ENCODE measurements at places on chromosomes 7 and 10.

- no peak for DNase-seq
Observed at GRCh38 chr7:55396233-55396785, 31.2 kb downstream of the LANCL2 start.

DNA sequence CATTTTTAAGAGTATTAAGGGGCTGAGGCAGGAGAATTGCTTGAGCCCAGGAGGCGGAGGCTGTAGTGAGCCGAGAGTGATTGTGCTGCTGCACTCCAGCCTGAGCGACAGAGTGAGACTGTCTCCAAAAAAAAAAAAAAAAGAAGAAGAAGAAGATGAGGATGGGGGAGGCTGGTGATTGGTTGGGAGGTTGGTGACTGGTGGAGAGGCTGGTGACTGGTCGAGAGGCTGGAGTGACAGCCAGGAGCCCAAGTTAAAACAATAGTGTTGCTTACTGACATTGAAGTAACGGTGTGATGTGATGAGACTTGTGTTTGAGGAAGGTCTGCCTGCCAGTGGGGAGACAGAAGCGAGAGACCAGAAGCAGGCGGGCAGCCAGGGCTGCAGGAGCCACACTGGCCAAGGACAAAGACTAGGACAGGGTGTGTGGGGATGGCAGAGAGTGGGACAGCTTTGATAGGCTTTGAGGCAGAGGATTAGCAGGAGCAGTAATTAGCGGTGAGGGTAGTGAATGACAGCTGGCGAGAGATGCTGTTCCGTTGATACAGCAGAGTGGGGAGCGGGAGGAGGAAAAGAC, 4.9 kb downstream of the SRRT start:
- no peak for DNase-seq

DNA sequence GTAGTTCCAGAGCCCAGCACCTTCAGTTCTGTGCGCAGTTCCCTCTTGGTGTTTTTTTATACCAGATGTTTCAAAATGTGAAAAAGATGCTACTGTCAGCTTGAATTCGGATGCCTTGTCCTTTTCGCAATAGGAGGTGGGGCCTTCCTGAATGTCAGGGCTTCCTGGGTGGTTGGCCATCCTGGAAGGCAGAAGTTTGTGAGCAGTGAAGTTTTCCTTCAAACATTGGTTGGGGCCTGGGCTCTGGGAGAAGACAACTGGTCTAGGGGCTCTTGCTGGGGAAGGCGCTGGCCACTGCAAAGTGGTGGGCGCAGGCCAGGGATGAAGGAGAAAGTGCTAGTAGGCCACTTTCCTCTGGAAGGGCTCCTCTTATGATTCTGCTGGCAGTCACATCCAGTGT, 56.8 kb upstream of the JAZF1 start:
- DNase-seq = no peak

DNA sequence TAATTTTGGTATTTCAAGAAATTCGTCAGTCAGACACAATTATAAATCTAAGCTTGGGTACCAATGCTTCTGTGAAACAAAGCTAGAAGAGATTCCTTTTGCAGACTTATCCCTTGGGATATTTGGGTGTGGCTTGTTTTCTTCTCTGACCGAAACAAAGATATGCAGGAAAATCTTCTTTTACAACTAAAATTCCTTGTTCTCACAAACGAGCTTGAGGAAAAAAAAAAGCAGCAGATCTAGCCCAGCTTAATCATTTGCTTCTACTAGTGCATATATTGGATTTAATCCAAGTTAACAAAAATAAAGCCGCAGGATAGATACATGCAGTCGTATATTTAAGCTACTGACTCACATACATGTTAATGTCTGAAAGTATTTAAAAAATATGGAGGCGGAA, 104.2 kb downstream of the PRTFDC1 start:
- no peak for DNase-seq

GRCh38 chr10:92822964-92823363, 25.4 kb upstream of the EXOC6 start:
- DNase-seq = peak; percentile 22

DNA sequence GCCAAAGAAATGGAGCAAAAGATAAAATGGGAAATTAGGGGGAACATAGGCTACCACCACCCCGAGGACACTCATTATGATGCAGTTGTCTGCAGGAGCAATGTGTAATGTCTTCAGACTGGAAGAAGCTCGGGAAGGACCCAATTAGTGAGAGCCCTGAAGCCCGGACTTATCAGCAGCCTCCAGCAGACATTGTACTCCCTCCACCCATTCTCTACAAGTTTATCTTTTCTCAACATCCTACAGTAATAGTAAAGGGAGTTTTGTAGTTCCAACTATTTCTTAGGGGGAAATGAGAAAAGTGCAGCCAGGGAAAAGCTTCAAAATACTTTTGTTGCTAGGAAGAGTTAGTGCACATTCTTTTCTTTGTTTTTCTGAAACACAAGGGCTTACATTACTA, 657.3 kb upstream of the COBL start:
- no peak for DNase-seq

DNA sequence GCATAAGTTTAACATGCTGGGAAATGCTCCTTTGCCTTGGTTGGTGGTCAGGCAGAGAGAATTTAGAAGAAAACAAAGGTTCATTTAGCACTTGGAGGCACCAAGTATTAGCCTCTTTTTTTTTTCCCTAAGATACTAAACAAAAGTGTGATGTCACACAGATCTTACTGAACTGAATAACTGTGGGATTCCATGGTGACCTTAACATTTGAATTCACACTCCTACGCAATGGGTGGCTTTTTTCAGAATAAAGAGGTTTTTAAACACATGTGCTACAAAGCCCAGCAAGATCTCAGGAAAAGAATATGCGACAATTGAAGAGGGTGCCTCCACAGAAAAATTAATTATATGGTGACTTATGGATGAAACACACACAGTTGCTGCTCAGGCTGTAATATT, 133.4 kb upstream of the ABCB5 start:
- peak; percentile 63 for DNase-seq

DNA sequence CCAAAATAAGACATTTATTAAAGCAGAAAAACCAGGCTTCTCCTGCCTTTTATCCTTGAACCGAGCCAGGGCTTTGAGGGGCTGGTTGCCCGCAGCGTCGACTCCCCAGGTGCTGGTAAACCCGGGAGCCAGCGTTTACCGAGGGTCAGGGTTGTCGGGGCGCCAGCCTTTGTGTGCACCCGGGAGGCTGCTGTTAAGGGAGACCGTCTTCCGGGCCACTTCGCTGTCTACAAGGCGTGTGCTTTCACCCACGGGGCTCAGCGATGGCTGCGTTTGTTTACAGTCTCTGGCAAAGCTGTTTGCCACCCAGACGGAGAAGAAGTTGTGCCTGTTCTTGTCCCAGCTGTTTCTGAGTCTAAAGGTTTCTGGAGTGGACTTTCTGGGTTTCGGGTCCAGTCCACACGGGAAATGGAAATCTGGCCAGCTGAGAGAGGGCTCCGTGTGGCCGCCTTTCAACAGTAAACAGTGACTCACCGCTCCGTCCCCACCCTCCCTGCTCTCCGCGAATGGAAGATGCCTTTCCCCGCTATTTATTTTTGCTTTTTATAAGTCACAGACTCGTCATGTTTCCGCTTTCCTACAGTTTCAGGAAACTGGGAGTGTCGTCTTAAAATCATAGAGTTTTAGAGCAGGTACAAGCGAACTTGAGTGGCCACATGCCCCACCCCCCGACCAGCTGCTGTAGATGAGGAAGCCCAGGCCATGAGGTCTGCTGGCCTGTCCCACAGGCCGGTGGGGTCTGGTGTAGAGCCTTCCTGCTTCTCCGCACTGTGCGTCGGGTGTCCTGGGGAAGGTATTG, 2.2 kb downstream of the MAFK start:
- peak; percentile 86 for DNase-seq

- no peak for DNase-seq
Observed at GRCh38 chr7:126605553-126605952, 647.2 kb downstream of the GRM8 start.

DNA sequence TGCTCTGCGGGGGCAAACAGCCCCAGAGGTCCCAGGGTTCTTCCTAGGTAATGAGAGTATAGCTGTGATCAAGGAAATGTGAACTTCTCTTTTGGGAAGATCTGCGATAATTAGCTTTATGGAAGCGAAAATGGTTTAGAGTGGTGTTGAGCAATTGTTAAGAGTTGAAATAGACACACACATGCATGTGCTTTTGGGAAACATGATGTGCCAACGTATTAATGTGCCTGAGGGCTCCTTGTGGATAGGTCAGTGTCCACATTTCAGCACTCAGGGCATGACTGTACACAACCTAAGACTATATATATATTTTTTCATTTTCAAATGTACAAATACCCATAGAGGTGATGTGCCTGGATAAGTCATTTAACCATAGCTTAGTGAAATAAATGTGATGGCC, 67.0 kb downstream of the GSDME start:
- DNase-seq = no peak

DNA sequence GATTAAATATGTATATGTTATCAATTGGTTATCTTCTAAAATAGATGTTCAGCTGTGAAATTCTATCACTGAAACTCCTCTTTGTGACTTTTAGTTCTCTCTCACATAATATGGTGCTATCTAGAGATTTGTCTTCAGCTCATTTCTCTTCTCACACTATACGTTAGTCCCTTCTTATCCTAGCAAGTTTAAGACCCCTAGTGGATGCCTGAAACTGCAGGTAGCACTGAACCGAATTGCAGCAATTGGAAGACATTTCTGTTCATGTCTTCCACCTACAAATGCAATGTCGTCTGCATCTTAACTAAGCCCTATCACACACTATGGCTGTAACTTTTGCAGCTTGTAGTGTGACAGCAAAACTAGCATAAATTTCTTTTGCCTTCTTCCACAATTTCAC, 442.7 kb upstream of the POM121L12 start:
- DNase-seq = no peak

DNA sequence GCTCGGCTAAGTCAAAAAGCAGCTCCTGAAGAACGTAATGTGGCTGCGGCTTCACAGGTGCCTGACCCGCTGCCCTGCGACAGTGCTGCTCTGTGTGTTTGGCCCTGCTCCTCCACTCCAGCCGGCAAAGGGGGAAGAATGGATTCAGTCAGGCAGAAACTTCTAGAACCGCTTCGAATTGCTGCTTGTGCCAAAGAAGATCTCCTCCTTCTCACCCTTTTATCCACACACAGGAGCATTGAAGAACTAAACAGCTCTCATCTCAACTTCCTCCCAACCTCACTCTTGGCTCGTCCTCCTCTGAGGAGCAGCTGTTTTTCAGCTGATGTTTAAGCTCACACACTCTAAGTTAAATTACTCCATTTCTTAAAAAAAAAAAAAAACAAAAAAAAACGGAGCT, 651.4 kb downstream of the INHBA start:
- peak; percentile 34 for DNase-seq

GRCh38 chr7:101636822-101637623, 7.9 kb upstream of the MYL10 start:
- no peak for DNase-seq

DNA sequence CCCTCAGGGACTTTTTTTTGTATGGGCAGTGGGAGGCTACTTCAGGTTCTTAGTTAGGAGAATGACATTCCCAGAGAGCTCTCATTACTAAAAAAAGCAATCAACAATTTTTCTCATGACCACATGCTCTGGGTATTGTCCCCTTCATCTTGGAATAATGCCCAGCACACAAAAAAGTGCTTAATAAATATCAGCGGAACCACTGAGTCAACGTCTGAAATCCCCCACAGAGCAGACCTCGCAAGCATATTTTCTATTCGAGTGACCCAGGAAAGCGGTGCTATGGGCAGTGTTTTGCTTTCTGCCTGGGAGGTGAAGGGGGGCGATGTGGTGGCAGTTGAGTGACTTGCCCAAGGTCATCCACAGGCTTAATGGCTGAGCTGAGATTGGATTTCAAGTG, 493.4 kb upstream of the ZMIZ1 start:
- DNase-seq = peak; percentile 65

DNA sequence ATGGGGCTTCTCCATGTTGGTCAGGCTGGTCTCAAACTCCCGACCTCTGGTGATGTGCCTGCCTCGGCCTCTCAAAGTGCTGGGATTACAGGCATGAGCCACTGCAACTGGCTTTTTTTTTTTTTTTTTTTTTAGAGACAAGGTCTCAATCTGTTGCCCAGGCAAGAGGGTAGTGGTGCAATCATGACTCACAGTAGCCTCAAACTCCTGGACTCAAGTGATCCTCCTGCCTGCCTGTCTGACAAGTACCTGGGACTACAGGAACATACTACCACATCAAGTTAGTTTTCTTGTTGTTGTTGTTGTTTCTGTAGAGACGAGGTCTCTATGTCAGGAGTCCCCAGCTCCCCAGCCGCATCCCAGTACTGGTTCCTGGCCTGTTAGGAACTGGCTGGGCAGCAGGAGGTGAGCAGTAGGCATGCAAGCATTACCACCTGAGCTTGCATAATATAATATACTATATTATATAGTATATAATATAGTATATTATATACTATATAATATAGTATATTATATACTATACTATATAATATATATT, 55.7 kb downstream of the TPK1 start:
- no peak for DNase-seq

DNA sequence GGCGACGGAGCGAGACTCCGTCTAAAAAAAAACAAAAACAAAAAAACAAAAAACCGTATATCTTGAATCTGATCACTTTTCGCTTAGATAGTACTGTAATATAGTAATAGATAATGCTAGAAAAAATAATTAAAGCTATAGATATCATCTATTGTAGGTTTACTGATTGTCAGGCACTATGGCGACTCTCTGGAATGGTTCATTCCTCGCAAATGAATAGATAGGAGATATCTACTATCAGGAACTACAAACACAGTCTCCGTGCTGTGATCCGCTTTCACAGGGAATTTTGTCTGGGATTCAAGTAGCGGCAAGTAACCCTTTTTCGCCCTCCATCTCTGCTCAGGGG, 342 bp upstream of the MEIG1 start:
- no peak for DNase-seq

DNA sequence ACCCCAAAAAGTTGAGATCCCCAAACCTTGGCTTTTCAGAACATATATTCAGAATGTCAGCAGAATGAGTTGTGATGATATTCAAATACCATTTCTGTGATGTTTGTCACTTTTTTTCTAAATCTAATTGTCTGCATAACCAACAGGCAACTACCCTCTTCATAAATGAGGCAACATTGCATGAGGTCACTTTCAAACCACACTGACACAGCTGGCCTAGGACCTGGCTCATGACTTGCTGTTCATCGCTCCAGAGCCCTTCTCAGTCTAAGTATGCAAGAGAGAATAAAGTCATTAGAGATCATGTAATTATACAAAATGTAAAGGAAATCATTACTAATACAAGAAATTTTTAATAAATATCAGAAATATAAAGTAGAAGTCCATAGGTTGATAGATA, 681.9 kb downstream of the GRM8 start:
- DNase-seq = no peak

DNA sequence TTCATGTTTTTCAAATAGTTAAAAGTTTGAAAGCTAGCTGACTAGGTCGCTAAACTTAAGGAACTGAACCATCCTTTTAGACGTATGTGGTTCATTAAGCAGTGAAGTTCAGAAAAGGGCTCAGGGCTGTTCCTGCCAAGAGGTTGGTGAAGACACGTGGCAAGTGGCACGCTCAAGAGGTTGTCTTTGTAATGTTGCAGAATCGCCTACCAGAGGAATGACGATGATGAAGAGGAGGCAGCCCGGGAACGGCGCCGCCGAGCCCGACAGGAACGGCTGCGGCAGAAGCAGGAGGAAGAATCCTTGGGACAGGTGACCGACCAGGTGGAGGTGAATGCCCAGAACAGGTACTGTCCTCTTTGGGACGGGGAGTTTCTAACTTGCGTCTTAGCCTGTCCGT, 57.8 kb upstream of the AGBL3 start:
- DNase-seq = no peak

Data from astrocyte (in vitro differentiated cells and primary cell).